ENCODE measurements at places on chromosomes 1 and 21.

- ATAC-seq: no peak
These were observed 2.4 kb downstream of the MYBPHL start for GRCh38 chr1:109304226-109304920.

- ATAC-seq: no peak
These were observed 179.2 kb downstream of the ATP6V1G3 start for GRCh38 chr1:198361237-198361767.

DNA sequence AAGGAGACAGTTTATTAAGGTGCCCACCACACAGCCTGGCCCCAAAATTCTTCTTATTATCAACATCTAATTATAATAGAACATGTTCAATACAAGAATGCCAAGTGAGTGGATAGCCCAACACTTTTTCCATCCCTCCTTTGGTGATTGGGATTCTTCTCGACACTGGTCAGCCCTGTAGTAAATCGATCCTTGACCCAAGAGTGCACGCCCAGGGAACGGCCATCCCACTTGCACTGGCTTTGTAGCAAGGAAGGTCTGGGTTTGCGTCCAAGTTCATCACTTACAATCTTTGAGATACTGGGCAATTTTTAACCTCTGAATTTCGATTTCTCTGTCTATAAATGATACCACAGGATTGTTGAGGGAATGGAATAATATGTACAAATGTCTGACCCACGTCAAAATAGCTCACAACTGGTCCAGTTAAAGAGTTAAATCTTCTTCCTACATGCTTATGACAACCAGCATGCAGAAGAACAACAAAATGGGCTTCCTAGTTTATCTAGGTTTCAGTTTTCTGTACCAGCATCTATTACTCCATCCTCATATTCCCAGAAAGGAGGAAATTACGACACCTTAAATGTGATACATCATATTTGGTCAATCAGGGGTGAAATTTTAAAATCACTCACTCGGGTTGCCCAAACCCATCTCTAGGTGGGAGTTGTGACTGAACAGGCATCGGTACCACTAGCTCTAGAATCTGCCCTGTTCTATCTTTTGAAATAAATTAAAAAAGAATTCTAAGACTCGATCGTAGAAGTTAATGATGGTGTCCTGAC, 161.8 kb downstream of the CLIC6 start:
- no peak for ATAC-seq

GRCh38 chr21:36699546-36700294, 805 bp downstream of the SIM2 start:
- no peak for ATAC-seq

Measured in stimulated activated memory B cell treated with anti-CD40 and anti-IgM and Interleukin-4, amounts not matched to agents 10 μg/mL and 1 μg/mL and 100 μg/mL, for 72 hours (primary cell).